Retina (tissue), 1 donor: ENCODE measurements at places on chromosomes 6 and 20.
A peak's percentile ranks its signal among the peaks of the same experiment; 100 is the strongest.

DNA sequence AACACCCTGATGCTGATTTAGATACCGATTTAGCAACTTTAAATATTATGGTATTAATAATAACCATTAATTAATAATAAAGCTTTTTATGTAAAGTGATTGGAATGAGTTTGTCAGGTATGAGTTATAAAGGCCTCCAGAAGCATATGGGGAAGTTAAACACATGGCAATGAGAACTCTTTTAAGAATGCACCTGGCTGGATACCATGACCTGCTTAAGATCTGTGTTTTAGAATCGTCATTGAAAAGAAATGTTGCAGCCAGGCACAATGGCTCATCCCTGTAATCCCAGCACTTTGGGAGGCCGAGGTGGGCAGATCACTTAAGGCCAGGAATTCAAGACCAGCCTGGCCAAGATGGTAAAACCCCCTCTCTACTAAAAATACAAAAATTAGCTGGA lies 197.5 kb downstream of the SOX4 start:
- no peak for DNase-seq

- no peak for DNase-seq
Observed at GRCh38 chr6:77425671-77426070, 37.6 kb downstream of the HTR1B start.

GRCh38 chr6:27894839-27895762 lies 17.1 kb downstream of the OR2B2 start:
- DNase-seq, result peak; percentile 92

DNA sequence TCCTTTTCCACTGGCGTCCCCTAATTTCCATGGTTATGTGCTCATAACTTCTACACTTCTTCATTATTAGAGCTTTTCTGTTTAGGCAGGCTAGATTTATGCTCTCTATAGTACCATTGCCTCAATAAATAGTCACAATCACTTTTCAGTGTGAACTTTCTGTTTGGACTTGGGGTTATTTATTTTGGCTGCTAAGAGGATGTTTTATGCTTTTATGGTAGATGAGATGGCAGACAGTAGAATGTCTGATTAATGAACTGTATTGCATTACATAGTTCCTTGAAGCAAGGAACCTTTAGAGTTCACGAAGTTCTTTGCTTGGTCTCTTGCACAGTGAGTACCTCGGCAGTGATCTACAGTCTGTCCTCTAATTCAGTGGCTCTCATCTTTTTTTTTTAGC lies 6.9 kb downstream of the DNAH8 start:
- DNase-seq, result no peak

DNA sequence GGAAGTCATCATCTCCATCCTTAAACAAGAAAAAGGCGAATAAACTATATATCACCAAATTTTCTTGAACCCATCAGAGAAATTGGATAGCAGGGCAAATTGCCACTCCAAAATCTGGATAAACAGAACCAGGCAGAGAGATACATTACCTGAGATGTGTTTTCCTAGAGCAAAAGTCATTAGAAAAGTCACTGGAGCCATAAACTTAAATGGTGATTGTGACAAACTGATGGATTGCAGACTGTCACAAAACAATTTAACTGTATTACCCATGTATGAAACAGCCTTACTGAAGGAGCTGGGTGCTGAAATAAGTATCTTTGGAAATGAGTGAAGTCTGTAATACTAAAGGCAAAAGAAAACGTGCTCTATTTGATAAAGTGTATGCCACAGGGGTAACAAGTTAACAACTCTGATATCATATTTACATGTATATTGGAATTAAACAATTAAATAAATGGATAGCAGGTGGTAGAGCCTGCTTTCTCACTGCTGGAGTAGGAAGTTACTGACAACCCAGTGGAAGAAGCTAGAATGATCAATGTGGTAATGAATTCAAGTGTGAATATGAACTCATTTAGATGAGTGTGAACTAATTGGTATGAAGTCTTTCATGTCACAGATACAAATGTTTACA lies 186.9 kb downstream of the LMBRD1 start:
- no peak for DNase-seq

GRCh38 chr6:158575550-158575949 lies 15.7 kb downstream of the TMEM181 start:
- DNase-seq, result no peak

- DNase-seq, result no peak
Observed at GRCh38 chr6:54515013-54515412, 206.8 kb downstream of the TINAG start.

GRCh38 chr6:130223508-130223907 lies 757 bp upstream of the SAMD3 start:
- DNase-seq, result no peak

- DNase-seq, result peak; percentile 13
Observed at GRCh38 chr20:21712443-21713059, 7.1 kb downstream of the PAX1 start.

GRCh38 chr6:28220257-28221133 lies 4.6 kb upstream of the ZSCAN9 start:
- DNase-seq, result no peak

- DNase-seq, result peak; percentile 25
Observed at GRCh38 chr20:3000852-3001523, 42.4 kb upstream of the GNRH2 start.

- no peak for DNase-seq
Observed at GRCh38 chr20:24018796-24019195, 30.2 kb upstream of the GGTLC1 start.

GRCh38 chr6:158150701-158151100 lies 17.4 kb downstream of the SERAC1 start:
- DNase-seq, result no peak

DNA sequence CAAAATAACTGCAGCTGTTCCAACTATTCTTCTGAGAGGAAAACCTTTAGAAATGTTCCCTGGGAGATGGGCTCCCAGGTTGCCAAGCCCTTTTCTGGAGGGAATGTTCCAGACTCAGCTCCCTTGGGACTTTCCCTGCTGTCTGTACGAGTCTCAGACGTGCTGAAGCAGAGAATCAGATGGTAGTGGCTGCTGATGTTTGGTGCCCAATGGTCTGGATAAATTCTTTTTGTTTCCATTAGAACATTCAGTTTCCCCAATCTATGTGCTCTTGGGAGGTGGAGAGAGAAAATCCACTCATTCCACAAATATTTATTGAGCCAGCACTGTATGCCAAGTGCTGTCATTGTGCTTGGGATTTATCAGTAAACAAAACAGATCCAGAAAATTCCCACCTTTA lies 40.0 kb downstream of the SNHG17 start:
- no peak for DNase-seq

DNA sequence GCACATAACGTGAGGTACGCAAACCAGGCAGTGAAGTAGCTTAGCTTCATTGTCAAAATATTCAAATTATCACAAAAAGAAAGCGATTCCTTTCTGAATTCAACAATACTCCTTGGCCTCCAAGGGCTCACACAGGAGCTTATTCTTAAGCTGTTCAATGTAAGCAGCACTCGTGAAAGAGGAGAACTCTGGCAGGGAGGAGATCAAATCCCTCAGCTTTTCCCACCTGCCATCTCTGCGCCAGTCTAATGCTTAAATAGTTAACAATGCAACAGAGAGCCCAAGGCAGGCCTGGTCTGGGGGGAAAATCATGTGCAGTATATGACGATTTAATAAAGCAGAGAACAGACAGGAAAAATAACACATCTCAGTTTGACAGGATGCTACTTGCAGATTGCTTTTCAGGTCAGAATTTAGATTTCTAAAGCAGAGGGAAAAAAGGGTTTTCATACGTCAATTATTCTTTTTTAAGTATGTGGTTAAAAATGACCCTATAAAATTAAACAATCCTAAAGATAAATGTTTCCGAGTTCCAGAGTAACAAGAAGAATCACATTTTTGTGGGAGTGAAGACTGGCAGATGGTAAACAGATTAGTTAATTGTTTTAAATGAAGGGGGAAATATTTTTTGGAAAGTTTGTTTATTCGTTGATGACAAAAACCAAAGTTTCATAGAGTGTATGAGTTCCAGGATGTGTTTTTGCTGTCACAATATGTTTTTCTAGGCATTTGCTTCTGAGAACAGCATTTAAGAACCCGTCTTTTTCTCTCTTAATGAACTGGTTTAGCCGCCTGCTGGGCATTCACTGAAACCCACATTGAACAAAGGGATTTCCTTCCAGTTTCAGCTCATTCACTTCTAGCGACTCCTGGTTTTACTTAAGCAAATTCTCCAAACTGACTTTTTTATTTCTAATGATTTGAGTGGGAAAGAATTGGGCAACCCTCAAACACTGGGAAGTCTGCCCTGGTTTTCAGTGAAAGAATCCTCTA lies 45.9 kb downstream of the PLAGL1 start:
- peak; percentile 53 for DNase-seq
